ENCODE measurements at places on chromosomes 2 and 18.

DNA sequence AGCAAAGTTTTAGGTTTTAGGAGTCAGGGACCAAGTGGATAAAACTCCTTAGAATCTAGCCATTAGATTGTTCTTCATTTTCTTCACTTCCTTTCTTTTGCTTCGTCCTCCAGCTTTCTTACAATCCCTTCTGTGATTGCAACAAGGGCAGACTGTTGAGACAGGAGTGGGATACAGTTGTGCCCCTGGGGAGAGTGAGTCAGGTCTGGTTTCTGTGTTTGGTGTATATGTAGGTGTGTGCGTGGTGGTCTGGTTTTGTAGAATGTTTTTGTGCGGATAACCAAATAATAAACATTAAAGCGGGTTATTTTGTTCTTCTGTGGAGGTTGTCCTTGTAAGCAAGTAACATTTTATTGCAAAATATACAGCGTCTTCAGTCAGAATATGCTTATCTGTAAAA, 7.3 kb downstream of the INSIG2 start:
- DNase-seq = peak; percentile 65

- DNase-seq = no peak
Measured at GRCh38 chr18:51195086-51195450, 2.4 kb downstream of the MEX3C start.

- DNase-seq = no peak
Measured at GRCh38 chr2:141906678-141907077, 224.1 kb downstream of the LRP1B start.

DNA sequence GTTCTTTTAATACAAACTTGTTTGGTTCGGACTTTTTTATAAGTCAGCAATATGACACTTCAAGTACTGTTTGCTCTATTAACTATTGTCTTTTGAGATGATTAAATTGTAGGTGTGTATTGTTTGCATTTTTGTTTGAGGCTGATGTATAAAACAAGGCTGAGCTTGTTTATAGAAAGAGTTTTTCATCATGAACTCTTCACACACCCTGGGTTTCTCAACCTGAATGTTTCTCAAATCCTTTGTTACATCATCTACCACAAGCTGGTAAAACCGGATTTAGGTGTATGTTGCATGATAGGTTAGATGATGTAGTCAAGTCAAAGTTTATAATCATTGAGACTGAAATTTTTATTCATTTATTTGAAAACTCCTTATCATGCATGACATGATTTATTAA, 335.2 kb upstream of the LRATD1 start:
- DNase-seq = no peak

- DNase-seq = no peak
Measured at GRCh38 chr2:148593421-148593820, 51.1 kb upstream of the EPC2 start.

GRCh38 chr2:217231212-217231611, 371.3 kb upstream of the TNP1 start:
- DNase-seq = peak; percentile 38

DNA sequence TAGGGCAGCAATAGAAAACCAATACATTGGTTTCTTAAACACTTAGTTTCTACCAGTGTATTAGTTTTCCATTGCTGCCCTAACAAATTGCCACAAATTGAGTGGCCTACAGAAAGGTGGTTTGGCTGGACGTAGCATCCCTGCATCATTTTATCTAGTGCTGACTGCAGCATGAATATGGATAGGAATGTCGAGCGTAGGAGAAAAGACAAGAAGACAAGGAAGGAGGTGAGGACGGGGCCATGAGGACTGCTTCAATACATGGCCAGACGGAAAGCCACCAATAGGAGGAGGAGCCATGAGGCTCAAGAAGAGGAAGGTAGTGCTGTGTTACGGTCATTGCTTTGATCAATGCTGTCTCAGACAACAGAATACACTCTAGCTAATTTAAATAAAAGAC, 154.5 kb upstream of the NDUFV2 start:
- no peak for DNase-seq
